Mucosa of gallbladder (tissue), 1 donor: ENCODE measurements at places on chromosomes 16 and 17.

DNA sequence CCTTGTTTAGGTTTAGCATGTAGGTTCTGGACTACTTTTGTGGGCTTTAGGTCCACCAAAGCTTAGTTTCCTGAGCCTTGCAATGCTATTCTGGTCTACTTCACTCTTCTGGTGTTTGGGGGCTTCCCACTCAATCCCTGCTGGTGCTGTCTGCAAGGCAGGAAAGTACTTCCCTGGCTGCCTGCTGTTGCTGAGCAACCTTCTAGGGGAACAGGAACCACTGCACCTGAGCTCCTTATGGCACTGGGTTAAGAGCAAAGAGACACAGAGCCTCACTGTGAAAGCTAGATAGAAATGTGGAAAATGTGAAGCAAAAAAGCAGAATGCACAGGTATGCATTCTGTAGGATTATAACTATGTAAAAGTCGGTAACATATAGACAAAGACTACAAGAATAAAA, 17.0 kb downstream of the MPO start:
- no peak for DNase-seq

DNA sequence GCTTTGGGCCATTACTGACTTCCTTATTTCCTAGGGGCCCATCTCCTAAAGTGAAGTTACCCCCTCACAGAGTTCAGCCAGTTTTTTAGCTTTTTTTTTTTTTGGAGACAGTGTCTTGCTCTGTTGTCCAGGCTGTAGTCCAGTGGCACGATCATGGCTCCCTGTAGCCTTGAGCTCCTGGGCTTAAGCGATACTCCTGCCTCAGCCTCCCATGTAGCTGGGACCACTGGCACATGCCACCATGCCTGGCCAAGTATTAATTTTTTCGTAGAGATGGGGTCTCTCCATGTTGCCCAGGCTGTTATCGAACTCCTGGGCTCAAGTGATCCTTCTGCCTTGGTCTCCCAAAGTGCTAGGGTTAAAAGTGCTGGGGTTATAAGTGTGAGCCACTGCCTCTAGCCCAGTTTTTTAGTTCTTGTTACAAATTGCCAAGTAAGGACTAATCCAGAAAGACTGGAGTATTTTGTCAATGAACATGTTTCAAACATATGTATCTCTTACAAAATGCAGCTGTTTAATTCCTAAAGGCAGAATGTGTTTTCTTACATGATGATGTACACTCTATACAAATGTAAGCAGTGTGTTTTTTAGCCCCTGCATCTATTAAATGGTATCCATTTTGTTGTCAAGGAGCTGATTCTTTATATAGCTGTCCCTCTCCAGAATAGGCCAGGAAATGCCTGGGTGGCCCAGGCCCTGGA, 49.1 kb upstream of the IL34 start:
- no peak for DNase-seq

GRCh38 chr17:7497228-7497627, 13.1 kb downstream of the POLR2A start:
- DNase-seq: no peak

DNA sequence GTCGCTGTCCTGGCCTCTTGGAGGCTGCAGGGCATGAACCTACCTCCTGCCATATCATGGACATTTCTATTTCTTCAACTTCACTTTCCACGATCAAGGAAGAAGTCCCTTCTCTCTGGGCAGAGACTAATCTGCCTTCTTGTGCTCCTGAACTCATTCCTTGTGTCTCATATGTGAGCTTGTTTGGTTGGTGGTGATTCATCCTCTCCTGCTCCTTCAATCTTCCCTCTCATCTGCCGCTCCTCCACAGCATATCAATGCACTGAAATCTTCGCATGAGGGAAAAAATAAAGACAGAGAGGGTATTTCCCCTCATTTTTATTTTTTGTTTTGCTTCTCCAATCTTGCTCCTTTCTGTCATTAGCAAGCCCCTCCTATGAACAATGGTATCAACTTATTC, 571.7 kb upstream of the GOT2 start:
- DNase-seq: no peak

GRCh38 chr17:63399316-63399715, 46.8 kb downstream of the CYB561 start:
- no peak for DNase-seq

- no peak for DNase-seq
Observed at GRCh38 chr16:87832137-87832527, 37.2 kb downstream of the SLC7A5 start.

- no peak for DNase-seq
Observed at GRCh38 chr16:50308237-50308965, 42.0 kb downstream of the ADCY7 start.

- peak; percentile 74 for DNase-seq
Observed at GRCh38 chr17:59842901-59843652, 49.7 kb downstream of the TUBD1 start.

DNA sequence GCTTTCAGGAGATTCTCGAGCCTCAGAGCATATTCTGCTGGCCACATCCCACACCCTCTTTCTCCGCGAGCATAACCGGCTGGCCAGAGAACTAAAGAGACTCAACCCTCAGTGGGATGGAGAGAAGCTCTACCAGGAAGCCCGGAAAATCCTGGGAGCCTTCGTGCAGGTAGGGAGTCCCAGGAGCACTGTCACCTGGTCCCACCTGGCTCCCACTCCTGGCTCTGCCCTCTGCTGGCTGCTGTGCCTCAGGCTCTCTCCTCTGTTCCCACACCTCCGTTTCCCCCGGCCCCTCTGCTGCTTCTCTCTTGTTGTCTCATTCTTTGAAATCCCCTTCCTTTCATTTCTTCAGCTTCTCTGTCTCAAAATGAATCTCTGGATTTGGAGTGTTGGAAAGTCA, 16.4 kb downstream of the LPO start:
- no peak for DNase-seq

GRCh38 chr16:19196871-19197270, 28.8 kb downstream of the SYT17 start:
- no peak for DNase-seq

DNA sequence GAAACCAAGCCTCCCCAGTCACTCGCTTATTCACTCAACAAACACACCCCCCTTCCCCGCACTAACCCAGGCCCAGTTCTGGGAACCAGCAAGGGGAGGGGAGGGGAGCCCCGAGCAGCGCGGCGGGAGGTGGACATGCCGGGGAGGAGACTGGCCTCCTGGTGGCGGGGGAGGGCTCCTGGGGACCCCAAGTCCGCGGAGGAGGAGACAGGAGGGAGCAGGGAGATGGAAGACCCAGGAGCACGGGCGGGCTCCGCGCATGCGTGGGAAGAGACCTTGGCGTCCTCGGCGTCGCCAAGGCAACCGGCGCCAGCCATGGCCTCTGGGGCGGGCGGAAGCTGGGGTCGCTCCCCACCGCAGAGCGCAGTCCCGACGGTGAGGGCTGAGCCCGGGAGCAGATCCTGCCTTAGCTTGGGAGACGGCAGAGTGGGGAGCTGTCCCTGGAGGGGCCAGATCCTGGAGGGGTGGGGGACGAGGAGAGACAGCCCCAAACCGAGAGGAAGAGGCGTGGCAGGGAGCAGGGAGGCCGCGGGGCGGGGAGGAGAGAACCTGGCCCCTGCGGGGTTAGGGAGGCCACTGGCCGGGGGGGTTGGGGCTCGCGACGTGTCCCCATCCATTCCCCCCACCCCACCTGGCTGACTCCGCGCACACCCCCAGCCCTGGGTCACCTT, at the start of gene PRR29:
TSS of gene PRR29 (plus strand) at position 302 of the 671 bp plus-strand sequence. CDS start at position 316, 14 bp downstream.
- DNase-seq: peak; percentile 59

DNA sequence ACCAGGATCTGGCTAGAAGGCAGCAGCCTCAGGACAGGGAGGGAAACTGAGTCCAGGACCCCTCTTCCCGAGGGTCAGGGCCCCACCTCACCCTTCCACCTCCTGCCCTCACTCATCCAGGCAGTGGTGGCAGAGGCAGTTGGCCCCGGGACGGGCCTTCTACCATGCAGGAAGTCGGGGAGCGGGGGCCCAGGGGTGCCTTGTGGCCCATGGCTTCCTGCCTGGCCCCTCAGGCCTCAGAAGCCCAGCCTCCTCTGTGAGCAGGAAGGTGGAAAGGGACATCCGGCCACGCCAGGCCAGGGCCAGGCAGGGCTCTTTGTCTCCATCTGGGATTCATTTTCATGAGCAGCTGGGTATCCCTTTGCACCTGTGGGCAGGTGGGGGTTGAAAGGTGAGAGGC, 58.5 kb downstream of the BAHCC1 start:
- DNase-seq: no peak

DNA sequence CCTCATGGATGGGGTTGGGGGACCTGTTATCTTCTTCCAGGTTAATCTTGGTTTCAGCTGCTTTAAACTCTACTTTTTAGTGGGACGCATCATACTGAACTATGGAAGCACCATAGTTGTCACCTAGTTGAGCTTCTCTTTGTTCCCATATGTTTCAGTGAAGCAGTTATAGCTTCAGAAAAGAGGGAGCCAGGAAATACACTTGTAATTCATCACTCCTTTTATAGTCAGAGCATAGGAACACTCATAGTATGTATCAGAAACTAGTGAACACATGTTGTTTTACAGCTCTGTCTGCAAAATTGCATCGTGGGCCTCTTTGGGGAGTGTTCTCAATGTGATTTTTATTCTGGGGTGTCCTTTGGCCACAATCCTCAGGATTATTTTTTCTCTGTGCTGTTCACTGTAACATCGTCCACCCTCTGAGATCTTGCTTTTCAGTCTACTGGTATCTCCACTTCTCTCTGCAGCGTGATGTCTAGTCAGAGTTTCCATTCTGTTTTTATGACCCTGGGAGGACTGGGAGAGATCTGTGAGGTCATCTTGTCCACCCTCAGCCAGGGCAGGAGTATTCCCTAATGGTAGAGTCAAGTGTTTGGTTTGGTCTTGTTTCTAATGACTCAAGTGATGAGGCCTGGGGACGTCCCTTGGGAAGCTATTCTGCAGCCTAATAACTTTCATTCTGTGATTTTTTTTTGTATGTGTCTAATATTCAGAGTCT, 585.4 kb downstream of the WWOX start:
- DNase-seq: no peak

GRCh38 chr17:8946476-8946875, 19.0 kb downstream of the PIK3R5 start:
- no peak for DNase-seq

DNA sequence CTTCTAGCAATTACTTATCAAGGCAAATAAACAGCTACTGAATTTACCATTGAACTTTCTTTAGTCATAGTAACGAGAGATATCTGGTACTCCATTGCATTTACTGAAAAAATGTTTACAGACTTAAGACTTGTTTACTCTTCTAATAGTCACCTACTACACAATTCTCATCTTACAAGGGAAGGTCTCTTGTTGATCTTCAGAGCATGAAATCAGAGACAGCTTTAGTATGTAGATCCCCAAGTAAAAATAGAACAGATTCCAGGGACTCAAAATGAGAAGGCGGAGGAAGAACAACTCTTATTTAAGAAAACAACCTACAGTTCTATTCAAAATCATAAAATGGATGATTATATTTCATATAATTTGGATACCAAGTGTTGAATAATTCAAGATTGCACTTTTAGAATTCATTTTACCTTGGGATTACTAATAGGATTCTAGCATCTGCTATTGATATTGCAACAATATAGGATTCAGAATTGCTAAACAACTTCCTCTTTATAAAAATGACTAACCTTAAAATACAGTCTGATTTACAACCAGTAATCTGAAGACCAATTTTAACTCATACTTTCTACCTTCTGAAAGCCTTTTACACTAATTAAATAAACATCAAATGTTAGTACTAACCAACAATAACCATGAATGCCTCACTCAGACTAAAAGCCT, 20.8 kb downstream of the UBE2G1 start:
- DNase-seq: no peak

- DNase-seq: no peak
Observed at GRCh38 chr16:19589771-19590302, 34.3 kb downstream of the VPS35L start.

DNA sequence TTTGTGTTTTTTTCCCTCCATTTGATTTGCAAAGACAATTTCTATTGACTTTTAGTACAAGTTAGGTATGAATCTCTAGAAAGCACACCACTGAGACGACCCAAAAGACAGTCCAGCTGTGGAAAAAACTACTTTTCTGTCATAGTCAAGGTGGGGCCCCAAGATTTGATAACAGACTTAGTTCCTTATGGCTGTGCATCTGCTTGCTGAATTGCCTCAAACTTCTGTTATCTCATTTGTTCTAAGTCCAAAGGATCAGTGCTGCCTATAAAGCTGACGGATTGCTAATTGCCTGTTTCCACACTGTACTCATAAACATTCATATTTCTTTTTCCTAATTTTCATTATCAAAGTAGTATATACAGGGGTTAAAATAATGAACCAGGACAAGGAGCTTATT, 180.8 kb downstream of the SPECC1 start:
- DNase-seq: no peak

- DNase-seq: peak; percentile 83
Observed at GRCh38 chr17:29219378-29220047, 27.1 kb upstream of the CRYBA1 start.

DNA sequence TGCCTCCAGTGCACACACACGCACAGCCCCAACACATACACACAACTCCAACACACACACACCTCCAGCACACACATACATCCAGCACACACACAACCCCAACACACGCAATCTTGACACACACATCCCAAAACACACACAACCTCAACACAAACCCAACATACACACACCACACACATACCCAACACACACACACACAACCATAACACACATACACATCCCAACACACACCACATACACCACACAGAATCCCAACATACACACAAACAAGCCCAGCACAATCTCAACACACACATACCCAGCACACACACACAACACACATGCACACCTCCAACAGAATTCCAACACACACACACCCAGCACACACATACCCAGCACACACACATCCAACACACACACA, 301.1 kb downstream of the ABCC12 start:
- DNase-seq: no peak

DNA sequence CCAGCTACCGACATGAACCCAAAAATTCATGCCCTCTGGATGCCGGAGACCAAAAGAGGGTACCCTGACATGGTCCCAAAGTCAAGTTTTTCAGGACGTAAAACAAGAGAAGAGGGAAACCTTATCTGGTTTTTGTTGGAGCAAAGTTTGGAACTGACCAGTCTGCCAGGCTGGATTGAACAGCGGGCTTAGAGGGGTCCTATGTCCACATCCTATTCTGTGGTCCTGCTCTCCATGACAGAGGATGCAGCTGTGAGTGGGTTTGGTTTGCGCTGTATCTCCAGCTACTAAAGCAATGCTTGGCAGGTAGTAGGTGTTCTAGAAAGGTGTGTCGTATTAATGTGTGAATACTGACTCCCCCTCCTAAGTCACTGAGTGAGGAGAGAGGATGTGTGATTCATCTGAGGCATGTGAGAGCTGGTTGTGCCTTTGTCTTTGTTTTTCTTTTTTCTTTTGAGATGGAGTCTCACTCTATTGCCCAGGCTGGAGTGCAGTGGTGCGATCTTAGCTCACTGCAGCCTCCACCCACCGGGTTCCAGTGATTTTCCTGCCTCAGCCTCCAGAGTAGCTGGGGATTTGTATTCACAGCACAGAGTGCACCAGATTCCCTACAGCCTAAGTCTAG, 31.0 kb downstream of the PMM2 start:
- DNase-seq: no peak

DNA sequence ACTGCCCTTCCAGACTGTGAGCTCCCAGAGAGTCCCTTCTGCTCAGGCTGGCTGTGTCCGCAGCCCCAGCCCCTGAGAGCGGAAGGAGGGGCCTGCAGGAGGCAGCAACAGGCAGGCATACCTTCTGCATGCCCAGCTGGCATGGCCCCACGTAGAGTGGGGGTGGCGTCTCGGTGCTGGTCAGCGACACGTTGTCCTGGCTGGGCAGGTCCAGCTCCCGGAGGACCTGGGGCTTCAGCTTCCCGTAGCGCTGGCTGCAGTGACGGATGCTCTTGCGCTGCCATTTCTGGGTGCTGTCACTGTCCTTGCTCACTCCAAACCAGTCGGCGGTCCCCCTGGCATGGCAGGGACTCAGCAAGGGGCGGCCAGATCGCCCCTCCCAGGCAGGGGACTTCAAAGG, 9.0 kb downstream of the RHBDF1 start:
- no peak for DNase-seq
